ENCODE measurements at places on chromosomes 11 and 22. TPM values are rescaled to one million over a fixed set of nuclear protein-coding genes. Genes with fewer than 3 reads are reported as not detected.

OR2D2 gene
- total RNA-seq: not detected

PATE2 gene
- not detected for total RNA-seq

PAX6 gene
- total RNA-seq: 2.9 TPM

MFRP gene
- not detected for total RNA-seq

PRR5L gene
- total RNA-seq: 9.2 TPM

OR2AT4 gene
- not detected for total RNA-seq

DEUP1 gene
- not detected for total RNA-seq

TRIM48 gene
- total RNA-seq: not detected

CECR2 gene
- total RNA-seq: 0.11 TPM

PRG3 gene
- total RNA-seq: not detected

PDE3B gene
- total RNA-seq: 2.4 TPM

PLXNB2 gene
- 62.3 TPM for total RNA-seq

CRYBB2 gene
- not detected for total RNA-seq

BBOX1 gene
- not detected for total RNA-seq

CD3G gene
- not detected for total RNA-seq

TMEM151A gene
- total RNA-seq: 4.3 TPM

CRYBB3 gene
- not detected for total RNA-seq

STX3 gene
- total RNA-seq: 23.7 TPM

SLC15A3 gene
- total RNA-seq: not detected

ATG16L2 gene
- total RNA-seq: 4.6 TPM

FAM180B gene
- not detected for total RNA-seq

TREH gene
- total RNA-seq: not detected

CATSPERZ gene
- total RNA-seq: 2.3 TPM

OR4C6 gene
- not detected for total RNA-seq

ZNF70 gene
- total RNA-seq: 1.2 TPM

SERHL2 gene
- total RNA-seq: not detected

RANGAP1 gene
- total RNA-seq: 57.6 TPM

RIN1 gene
- total RNA-seq: 35.7 TPM

IFITM10 gene
- total RNA-seq: 1.6 TPM

NLRP14 gene
- total RNA-seq: not detected

PITPNB gene
- total RNA-seq: 41.2 TPM

TFIP11 gene
- total RNA-seq: 21.9 TPM

ZBTB3 gene
- 1.8 TPM for total RNA-seq

PHLDA2 gene
- total RNA-seq: 118 TPM

SLC22A25 gene
- total RNA-seq: not detected

SLC17A6 gene
- total RNA-seq: not detected

ARRB1 gene
- 9.6 TPM for total RNA-seq

THY1 gene
- total RNA-seq: 14.4 TPM

BATF2 gene
- 0.98 TPM for total RNA-seq

C22orf15 gene
- not detected for total RNA-seq

ASCL2 gene
- not detected for total RNA-seq

GGTLC2 gene
- total RNA-seq: not detected
